ENCODE measurements at places on chromosomes 2 and 18. TPM values are rescaled to one million over a fixed set of nuclear protein-coding genes. Genes with fewer than 3 reads are reported as not detected.

DNA sequence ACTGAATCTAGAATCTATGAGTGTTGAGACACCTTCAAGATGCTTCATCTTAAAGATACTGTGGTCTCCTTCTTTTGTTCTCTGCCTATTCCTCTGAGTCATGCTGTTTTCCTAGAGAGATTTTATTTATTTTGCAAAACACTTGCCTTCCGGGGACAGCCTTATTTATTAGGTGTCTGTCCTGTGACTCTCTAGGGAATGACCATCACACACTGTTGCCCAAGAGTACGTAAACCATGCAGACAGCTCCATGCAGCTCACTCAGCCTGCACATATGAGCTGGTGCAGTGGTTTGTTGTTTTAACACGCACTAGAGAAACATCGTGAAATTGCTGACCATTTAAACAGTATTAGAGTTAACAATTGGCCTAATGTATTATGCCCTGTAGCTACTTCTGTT, 12.4 kb upstream of the ADCYAP1 start:
- no peak for DNase-seq

GRCh38 chr2:199456383-199457146, 1.2 kb downstream of the SATB2 start:
- no peak for DNase-seq

GRCh38 chr18:72848503-72849237, 19.1 kb downstream of the NETO1 start:
- DNase-seq, result no peak

DNA sequence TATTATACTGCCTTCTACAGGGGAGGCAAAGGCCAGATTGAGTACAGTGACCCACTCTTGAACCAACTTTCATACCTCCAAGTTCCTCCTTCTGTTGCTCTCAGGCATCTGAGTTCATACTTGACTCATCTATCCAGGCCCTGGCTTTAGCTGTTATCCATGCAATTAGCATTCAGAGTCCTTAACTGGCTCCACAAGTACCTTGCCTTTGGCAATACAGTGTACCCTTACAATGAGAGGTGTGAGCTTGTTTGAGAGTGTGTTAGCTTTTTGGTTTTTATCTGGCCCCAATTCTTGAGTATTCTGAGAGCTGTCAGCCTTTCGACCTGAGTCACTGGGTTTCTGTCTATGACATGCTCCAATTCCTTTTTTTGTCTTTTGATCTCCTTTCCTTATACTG, 60.2 kb downstream of the EHD3 start:
- no peak for DNase-seq

DUSP2 gene
- 181 TPM for total RNA-seq

APOB gene
- 1.1 TPM for total RNA-seq

HOXD10 gene
- not detected for total RNA-seq

ABCG8 gene
- not detected for total RNA-seq

MCEE gene
- 17.3 TPM for total RNA-seq

PPP1R1C gene
- not detected for total RNA-seq

CNGA3 gene
- not detected for total RNA-seq

Measured in GM12878 (cell line).